ENCODE measurements at places on chromosomes 11 and 22. TPM values are rescaled to one million over a fixed set of nuclear protein-coding genes. Genes with fewer than 3 reads are reported as not detected.

The SCUBE1 gene
- total RNA-seq = 0.88 TPM

The P4HA3 gene
- total RNA-seq = 0.66 TPM

The IGLL1 gene
- not detected for total RNA-seq

The OR4D5 gene
- total RNA-seq = not detected

The OR51I1 gene
- not detected for total RNA-seq

DNA sequence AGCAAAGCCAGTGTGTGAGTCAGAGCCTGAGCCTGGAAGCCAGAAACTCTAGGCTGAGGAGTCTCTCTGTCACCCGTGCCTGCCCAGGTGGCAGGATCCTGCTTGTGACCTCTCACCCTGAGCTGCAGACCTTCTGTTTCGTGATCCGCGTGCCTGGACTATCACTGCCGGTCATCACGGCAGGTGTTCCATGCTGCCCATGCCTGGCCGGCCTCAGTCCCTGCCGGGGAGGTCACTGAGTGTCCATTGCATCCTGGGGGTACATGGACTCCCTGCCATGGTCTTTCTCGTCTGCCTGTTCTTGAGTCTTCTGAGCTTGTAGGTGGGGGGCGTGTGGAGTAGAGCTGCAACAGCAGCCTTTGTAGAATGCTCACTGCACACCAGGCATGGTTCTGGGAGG, 1032.4 kb downstream of the TBC1D22A start:
- no peak overlapping the region for H3K4me3 ChIP-seq
- H3K27ac ChIP-seq = no peak overlapping the region
- H3K4me1 ChIP-seq = no peaks in the 10 kb centered on the region

GRCh38 chr11:131207901-131208300, 162.5 kb upstream of the NTM start:
- no peaks in the 10 kb centered on the region for H3K27me3 ChIP-seq
- H3K36me3 ChIP-seq = no peaks in the 10 kb centered on the region
- DNase-seq = no peak
- H3K27ac ChIP-seq = no peak overlapping the region
- no peak overlapping the region for H3K4me3 ChIP-seq
- H3K4me1 ChIP-seq = no peaks in the 10 kb centered on the region

GRCh38 chr11:96256215-96257011, 86.6 kb downstream of the MAML2 start:
- no peaks in the 10 kb centered on the region for H3K36me3 ChIP-seq
- H3K27me3 ChIP-seq = no peaks in the 10 kb centered on the region
- H3K4me3 ChIP-seq = no peak overlapping the region
- peaks cover 9% of the 10 kb centered on the region for H3K4me1 ChIP-seq
- H3K27ac ChIP-seq = peak overlapping the region; percentile 86

DNA sequence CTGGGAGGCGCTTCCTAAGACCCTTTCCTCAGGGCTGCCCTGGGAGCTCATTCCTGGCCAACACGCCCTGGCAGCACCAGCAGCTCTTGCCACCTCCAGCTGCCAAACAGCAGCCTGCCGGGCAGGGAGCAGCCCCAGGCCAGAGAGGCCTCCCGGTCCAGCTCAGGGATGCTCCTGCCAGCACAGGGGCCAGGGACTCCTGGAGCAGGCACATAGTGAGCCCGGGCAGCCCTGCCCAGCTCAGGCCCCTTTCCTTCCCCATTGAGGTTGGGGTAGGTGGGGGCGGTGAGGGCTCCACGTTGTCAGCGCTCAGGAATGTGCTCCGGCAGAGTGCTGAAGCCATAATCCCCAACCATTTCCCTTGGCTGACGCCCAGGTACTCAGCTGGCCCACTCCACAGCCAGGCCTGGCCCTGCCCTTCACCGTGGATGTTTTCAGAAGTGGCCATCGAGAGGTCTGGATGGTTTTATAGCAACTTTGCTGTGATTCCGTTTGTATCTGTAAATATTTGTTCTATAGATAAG, 7.6 kb downstream of the SLC39A13 start:
- DNase-seq = peak; percentile 83
- H3K36me3 ChIP-seq = peaks cover 10% of the 10 kb centered on the region
- H3K4me1 ChIP-seq = peaks cover 4% of the 10 kb centered on the region
- H3K4me3 ChIP-seq = no peak overlapping the region

DNA sequence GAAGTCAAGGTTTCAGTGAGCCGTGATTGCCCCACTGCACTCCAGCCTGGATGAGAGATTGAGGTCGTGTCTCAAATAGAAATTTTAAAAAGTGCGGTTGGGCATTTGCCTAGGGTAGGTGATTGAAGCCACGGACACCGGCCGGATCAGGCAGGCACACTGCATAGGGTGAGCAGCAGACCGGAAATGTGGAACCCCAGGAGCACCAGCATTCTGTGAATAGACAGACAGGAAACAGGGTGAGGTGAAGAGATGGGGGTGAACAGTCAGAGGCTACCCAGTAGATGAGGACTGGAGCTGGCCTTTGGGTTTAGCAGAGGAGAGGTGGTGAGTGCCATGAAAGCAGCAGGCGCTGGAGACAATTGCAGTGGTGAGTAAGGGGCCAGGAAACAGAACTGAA, 43.5 kb downstream of the PPFIA1 start:
- H3K4me1 ChIP-seq = no peaks in the 10 kb centered on the region
- no peak overlapping the region for H3K27ac ChIP-seq

- DNase-seq = no peak
- H3K27me3 ChIP-seq = no peaks in the 10 kb centered on the region
- no peaks in the 10 kb centered on the region for H3K36me3 ChIP-seq
- no peaks in the 10 kb centered on the region for H3K4me1 ChIP-seq
Measured at GRCh38 chr11:15227011-15227410, 112.3 kb downstream of the INSC start.

GRCh38 chr11:71208011-71208774, 44.2 kb downstream of the SHANK2 start:
- DNase-seq = no peak
- no peaks in the 10 kb centered on the region for H3K27me3 ChIP-seq
- H3K4me3 ChIP-seq = no peak overlapping the region
- H3K27ac ChIP-seq = peak overlapping the region; percentile 1
- H3K4me1 ChIP-seq = no peaks in the 10 kb centered on the region
- no peaks in the 10 kb centered on the region for H3K36me3 ChIP-seq

GRCh38 chr11:13728076-13728475, 59.6 kb downstream of the FAR1 start:
- H3K27ac ChIP-seq = no peak overlapping the region
- no peak overlapping the region for H3K4me3 ChIP-seq
- no peaks in the 10 kb centered on the region for H3K4me1 ChIP-seq

GRCh38 chr11:8032122-8032521, 45.0 kb downstream of the EIF3F start:
- H3K4me1 ChIP-seq = no peaks in the 10 kb centered on the region
- no peak overlapping the region for H3K4me3 ChIP-seq
- no peaks in the 10 kb centered on the region for H3K36me3 ChIP-seq
- no peak overlapping the region for H3K27ac ChIP-seq

GRCh38 chr11:34495724-34496377, 17.7 kb downstream of the ELF5 start:
- H3K27me3 ChIP-seq = no peaks in the 10 kb centered on the region
- no peak overlapping the region for H3K4me3 ChIP-seq
- H3K27ac ChIP-seq = peak overlapping the region; percentile 50
- H3K36me3 ChIP-seq = no peaks in the 10 kb centered on the region
- DNase-seq = no peak
- no peaks in the 10 kb centered on the region for H3K4me1 ChIP-seq

DNA sequence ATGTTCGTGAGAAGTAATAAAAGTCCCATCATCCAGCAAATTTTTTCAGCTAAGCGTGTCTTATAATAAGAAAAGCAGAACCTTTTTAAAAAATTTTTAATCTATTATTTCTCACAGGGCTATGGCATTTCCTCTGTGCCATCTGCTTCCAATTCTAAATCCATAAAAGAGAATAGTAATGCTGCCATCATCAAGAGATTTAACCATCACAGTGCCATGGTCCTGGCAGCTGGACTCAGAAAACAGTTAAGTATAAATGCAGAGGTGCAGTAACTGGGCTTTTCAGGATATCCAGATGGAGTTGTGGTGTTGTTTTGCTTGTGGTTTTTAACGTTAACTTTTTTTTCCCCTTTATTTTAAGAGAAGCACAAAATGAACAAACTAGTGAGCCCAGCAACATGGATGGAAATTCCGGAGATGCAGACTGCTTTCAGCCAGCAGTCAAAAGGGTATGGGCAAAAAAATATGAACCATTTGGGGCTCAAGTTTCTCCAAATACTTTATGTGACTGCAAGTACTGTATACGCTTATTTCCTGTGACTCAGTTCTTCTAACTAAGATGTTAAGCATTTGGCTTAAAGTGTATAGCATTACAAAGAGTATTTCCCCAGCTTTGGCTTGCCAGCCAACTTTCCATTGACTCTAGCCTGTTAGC, 25.2 kb downstream of the GTF2H1 start:
- no peak overlapping the region for H3K4me3 ChIP-seq
- no peak for DNase-seq
- no peak overlapping the region for H3K27ac ChIP-seq

DNA sequence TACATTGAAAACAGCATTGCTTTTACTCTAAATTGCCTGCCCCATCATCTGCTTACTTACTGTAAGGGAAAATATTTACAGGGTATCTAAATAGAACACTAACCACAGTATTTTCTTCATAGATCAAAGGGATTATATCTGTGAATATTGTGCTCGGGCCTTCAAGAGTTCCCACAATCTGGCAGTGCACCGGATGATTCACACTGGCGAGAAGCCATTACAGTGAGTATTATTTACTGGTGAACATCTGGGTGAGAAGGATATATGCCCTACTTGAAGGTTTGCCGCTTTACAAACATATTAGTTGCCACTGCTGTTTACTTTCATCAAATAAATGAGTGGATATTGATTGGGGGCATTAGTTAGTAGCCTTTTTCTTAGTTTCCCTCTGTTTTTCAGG, 5.9 kb upstream of the CNTF start:
- H3K27ac ChIP-seq = no peak overlapping the region
- peaks cover 11% of the 10 kb centered on the region for H3K36me3 ChIP-seq
- H3K4me3 ChIP-seq = no peak overlapping the region
- DNase-seq = no peak
- H3K27me3 ChIP-seq = no peaks in the 10 kb centered on the region
- no peaks in the 10 kb centered on the region for H3K4me1 ChIP-seq

- H3K27ac ChIP-seq = no peak overlapping the region
- H3K27me3 ChIP-seq = no peaks in the 10 kb centered on the region
- no peaks in the 10 kb centered on the region for H3K4me1 ChIP-seq
- H3K4me3 ChIP-seq = no peak overlapping the region
Measured at GRCh38 chr11:32154275-32154674, 63.4 kb downstream of the RCN1 start.

- no peak overlapping the region for H3K27ac ChIP-seq
- no peaks in the 10 kb centered on the region for H3K4me1 ChIP-seq
- no peak for DNase-seq
- H3K4me3 ChIP-seq = no peak overlapping the region
- no peaks in the 10 kb centered on the region for H3K36me3 ChIP-seq
Measured at GRCh38 chr11:29564486-29564885, 452.3 kb downstream of the KCNA4 start.

GRCh38 chr11:31645747-31646146, 136.2 kb downstream of the ELP4 start:
- H3K36me3 ChIP-seq = no peaks in the 10 kb centered on the region
- H3K4me1 ChIP-seq = no peaks in the 10 kb centered on the region
- no peak for DNase-seq

GRCh38 chr11:709109-709997, 3.3 kb downstream of the EPS8L2 start:
- peaks cover 15% of the 10 kb centered on the region for H3K4me1 ChIP-seq
- H3K27ac ChIP-seq = peak overlapping the region; percentile 93
- H3K36me3 ChIP-seq = no peaks in the 10 kb centered on the region

GRCh38 chr11:112211536-112211935, 14.7 kb upstream of the PTS start:
- H3K27me3 ChIP-seq = no peaks in the 10 kb centered on the region
- no peak overlapping the region for H3K4me3 ChIP-seq
- H3K36me3 ChIP-seq = no peaks in the 10 kb centered on the region
- no peaks in the 10 kb centered on the region for H3K4me1 ChIP-seq

DNA sequence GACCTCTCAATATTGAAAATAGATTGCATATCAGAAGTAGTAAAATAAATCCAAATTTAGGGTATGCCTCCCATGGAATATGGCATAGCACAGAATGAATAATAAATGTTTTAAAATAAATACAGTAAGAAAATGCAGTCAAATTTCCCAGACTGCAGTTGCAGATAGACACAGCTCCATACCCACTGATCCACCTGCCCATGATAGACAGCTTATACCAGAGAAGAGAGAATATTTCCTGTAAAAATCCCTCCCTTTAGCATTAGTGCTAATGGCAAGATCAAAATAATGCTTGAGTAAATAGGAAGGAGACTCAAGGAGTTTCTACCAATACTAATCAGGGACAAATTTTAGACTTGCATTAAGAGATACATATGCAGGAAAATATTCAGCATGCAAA, 45.0 kb upstream of the CALCB start:
- no peaks in the 10 kb centered on the region for H3K4me1 ChIP-seq
- H3K4me3 ChIP-seq = no peak overlapping the region
- H3K36me3 ChIP-seq = no peaks in the 10 kb centered on the region
- H3K27ac ChIP-seq = no peak overlapping the region

GRCh38 chr11:16895306-16895705, 118.9 kb downstream of the PLEKHA7 start:
- H3K27ac ChIP-seq = no peak overlapping the region
- DNase-seq = no peak
- peaks cover 5% of the 10 kb centered on the region for H3K4me1 ChIP-seq
- no peaks in the 10 kb centered on the region for H3K27me3 ChIP-seq
- H3K36me3 ChIP-seq = no peaks in the 10 kb centered on the region

DNA sequence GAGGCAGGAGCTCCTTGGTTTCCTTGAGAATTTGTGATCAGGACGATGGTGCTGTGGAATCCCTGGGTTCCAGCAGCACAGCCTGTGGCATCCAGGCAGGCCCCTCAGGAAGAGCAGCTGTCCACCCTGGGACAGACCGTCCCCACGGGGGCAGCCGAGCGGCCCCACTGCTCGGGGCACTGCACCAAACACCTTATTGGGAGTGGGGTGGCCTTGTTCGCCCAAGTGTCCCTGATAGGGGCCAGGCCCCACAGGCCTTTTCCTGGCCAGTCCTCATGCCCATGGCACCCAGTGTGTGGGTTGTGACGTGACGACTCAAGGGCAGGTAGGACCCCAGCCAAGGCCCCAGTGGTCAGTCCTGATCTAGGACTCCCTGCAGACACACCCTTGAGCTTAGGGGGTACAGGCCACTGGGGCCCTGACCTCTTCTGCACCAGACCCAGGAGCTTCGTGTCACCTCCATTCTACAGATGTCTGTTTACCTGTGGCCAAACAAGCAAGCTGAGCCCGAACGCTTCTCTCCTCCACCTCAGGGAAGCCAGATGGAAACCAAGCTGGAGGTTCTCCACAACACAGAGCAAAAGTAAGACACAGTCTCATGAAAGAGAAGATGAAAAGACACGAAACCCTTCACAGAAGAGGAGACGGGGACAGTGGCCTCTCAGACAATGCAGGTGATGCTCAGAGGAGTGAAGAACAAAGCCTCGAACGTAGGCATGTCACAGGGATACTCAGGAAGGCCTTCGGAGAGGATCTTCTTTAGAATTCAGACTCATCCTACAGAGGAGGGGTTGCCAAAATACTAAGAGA, 1.6 kb upstream of the BRD1 start:
- H3K27me3 ChIP-seq = no peaks in the 10 kb centered on the region
- H3K27ac ChIP-seq = no peak overlapping the region
- no peaks in the 10 kb centered on the region for H3K36me3 ChIP-seq
- peaks cover 20% of the 10 kb centered on the region for H3K4me1 ChIP-seq
- H3K4me3 ChIP-seq = no peak overlapping the region

GRCh38 chr11:44229098-44229497, 80.8 kb downstream of the ALX4 start:
- DNase-seq = no peak
- H3K4me3 ChIP-seq = no peak overlapping the region
- H3K4me1 ChIP-seq = no peaks in the 10 kb centered on the region
- no peaks in the 10 kb centered on the region for H3K36me3 ChIP-seq

Data from breast epithelium (tissue), 4 donors.